ENCODE measurements at places on chromosomes 5 and 9. TPM values are rescaled to one million over a fixed set of nuclear protein-coding genes. Genes with fewer than 3 reads are reported as not detected.

DNA sequence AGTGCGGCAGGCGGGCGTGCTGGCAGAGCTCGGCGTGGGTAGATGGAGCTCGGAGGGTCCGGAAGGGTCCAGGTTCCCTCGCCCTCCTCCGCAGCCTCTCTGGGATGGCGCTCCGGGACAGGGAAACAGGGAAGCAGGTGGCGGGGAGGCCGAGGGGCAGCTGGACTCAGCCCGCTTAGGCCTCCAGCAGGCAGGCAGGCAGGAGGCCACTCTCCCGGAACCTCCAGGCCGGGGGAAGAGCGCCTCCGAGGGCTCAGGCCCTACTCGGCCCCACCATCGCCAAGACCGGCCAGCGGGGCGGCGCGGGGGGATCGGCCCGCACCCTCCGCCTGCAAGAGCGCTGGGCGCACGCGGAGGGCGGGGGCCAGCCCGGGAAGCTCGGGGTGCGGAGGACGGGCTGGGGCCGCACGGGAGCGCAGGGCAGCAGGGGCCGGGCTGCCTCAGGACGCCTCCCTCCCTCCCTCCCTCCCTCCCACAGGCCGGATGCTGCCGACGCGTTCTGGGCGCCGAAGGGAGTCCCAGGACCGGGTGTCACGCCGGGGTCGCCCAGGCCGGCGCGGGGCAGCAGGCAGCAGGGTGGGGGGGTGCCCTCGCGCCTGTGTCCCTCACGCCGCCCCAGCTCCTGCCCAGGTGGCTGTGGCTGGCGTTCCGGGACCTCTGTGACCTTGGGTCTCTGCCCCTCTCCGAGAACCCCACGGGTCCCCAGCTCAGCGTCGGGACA is 977 bp downstream of the MGAT4B start:
- no peak for DNase-seq

DNA sequence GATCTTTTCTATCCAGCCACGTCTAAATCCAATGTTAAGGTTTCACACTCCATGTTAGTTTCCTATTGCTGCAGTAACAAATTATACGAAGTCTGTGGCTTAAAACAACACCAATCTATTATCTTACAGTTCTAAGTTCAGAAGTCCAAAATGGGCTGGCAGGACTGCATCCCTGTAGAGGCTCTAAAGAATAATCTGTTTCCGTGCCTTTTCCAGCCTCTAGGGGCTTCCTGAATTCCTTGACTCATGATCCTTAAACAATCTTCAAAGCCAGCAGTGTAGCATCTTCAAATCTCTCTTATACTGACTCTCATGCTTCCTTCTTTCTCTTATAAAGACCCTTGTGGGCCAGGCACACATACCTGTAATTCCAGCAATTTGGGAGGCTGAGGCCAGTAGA is 6.8 kb downstream of the PLGRKT start:
- peak; percentile 18 for DNase-seq

- no peak for DNase-seq
These were observed 119.0 kb downstream of the ZCCHC7 start for GRCh38 chr9:37239224-37239859.

GRCh38 chr5:173331287-173331686 is 3.1 kb upstream of the STC2 start:
- no peak for DNase-seq

- no peak for DNase-seq
These were observed 27.4 kb upstream of the SAP30L start for GRCh38 chr5:154418344-154418820.

- no peak for DNase-seq
These were observed 249.1 kb downstream of the ENC1 start for GRCh38 chr5:74391410-74391809.

GRCh38 chr9:70170151-70170790 is 88.5 kb upstream of the SMC5 start:
- DNase-seq, result no peak

The CA9 gene
- total RNA-seq, result 11.2 TPM
